ENCODE measurements at places on chromosomes 16 and 17.

- DNase-seq, result peak; percentile 90
These were observed 3.1 kb downstream of the EVI2A start for GRCh38 chr17:31318298-31318801.

- no peak for DNase-seq
These were observed 4.0 kb downstream of the SKA2 start for GRCh38 chr17:59151006-59151405.

DNA sequence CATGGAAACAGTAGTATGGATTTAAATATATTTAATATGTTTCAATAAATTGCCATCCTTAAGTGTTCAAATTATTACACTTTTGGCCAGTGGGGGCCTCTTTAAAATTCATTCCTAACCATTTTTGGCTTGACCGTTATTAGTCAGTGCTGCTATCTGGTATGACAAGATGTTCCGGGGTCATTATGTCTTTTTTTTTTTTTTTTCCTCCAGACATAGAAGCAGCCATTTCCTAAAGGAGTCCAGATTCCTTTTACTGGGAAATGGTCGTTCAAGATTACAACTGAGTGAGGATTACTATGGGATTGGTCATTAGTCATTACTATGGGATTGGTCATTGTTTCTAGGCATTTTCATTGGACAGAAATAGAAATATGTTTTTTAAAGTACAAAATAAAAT is 53.4 kb downstream of the NF1 start:
- DNase-seq, result no peak

DNA sequence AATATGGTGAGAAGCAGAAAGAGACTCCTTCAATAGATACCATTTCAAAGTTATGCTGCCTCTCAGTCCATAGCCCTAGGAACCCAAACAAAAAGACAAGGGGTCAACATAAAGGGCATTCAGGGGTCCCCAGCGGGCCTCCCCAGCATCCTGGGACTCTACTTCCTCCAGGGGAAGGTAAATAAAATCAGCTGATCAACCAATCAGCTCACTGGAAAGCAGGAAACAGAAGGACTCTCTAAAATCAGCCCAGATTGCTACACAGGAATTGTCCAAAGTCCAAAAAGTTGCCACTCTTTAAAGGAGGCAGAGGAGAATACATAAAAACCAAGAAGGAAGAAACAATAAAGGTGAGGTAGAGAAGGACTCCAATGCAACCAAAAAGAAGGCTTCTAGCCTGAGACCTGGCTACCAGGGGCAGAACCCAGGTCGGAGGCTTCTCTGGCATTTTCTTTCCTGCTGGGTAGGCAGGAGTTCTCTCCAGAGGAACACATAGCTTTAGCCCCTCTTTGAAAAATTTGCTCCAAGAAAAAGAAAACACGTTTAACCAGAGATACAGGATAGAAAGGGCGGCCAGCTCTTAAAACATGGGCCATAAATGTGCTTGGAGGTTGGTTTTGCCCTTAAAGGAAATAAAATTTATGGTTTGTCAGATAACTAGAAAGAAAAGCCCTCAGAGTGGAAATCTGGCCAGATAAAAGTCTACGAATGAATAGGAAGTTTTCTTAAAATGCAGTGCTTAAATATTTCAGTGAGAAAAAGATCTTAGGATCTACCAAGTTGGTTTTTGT is 404.6 kb downstream of the SOX9 start:
- DNase-seq, result no peak

DNA sequence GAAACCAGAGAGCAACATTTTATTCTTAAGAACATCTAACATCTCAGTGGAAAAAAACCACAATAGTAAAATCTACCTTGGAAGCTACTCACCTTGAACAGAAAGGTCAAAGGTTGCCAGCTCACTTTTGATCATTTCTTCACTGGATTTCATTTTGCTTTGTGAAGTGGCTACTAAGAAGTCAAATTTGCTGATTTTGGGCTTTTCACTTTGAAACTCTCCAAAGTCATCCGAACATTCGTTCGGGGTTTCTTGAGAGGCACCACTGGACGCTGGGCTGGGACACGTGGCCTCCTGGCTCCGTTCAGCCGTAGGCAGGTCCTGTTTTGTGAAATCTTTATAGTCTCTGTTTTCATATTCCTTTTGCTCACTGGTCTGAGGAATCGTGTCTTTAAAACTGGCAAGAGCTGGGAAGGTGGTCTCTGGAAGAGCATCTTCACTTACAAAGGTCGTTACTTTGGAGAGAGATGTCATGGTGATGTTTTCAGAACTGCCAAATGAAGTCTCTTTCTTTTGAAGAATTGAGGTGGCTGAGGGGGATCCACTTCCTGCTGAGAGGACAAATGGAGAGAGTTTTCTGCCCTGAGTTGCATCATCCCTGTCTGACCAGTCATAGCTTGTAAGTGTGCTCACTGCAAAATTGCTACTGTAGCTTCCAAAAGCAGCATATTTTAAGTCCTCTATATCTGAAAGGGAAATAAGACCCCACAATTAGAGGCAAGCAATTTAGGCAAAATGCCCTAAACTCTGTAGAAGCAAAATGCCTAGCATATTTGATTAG is 52.4 kb downstream of the DUSP14 start:
- DNase-seq, result peak; percentile 57

DNA sequence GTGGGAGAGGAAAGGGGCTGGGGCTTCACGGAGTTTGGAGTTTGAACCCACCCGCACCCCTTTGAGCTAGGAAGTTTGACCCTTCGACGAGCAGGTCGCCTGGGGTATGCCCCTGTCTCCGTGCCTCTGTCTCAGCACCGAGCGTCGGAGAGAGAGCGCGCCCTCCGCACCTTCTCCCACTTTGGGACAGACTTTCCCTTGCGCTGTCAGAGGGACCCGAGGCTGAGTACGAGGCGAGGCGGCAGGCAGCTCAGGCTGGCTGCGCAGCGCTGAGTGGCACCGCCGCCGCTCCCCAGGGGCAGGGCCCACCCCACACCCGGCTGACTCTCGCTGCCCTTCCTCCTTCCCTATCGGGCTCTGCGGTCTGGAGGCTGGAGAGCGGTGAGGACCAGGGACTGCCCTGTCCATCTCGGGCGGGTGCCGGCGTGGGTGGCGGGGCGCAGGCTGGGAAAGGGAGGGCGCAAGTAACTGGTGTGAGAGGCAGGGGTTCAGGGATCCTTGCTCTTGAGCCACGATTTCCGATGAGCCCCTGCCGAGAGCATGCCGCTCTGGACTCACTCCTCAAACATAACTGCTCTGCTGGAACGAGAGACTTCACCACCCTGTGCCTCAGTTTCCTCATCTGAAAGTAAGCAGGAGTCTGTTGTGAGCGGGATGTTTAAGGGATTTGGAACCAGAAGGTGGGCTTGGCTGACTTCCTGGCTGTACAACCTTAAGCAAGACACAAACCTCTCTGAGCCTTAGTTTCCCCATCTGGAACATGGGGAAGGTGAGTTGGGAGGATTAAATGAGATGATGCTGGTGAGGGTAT is 981 bp downstream of the BEAN1 start:
- DNase-seq, result no peak

GRCh38 chr16:8594149-8594666 is 3.9 kb upstream of the TMEM114 start:
- peak; percentile 57 for DNase-seq

DNA sequence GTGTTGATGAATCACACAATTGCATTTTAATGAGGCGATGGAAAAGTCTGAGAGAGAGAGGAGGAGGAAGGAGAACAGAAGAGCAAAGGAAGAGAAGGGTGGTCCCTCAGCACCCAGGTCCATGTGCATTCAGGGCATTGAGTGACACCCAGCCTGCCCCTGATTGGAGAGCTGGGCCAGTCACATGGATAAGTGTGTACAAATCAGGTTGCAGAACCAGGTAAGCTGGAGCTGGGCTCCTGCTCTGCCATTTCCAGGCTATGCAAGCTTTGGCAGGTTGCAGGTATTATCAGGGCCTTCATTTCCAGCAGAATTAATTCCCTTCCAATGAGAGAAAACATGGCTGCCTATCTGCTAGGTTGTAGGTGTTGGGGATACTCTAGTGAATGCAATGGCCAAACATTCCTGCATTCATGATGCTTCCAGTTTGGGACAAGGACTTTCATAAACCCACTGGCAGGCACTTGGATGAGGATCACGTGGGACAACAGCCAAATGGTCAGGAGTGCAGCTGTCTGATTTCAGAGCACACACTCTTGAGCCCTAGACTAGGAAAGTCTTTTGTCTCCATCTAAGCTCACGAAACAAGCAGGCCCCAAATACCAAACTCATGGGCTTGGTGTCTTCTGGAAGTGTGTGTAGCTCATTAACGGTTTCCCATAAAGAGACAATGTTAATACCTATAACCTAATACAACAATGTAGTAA is 577.9 kb upstream of the CDH5 start:
- DNase-seq, result no peak

GRCh38 chr17:47697906-47698711 is 4.1 kb downstream of the TBKBP1 start:
- no peak for DNase-seq

DNA sequence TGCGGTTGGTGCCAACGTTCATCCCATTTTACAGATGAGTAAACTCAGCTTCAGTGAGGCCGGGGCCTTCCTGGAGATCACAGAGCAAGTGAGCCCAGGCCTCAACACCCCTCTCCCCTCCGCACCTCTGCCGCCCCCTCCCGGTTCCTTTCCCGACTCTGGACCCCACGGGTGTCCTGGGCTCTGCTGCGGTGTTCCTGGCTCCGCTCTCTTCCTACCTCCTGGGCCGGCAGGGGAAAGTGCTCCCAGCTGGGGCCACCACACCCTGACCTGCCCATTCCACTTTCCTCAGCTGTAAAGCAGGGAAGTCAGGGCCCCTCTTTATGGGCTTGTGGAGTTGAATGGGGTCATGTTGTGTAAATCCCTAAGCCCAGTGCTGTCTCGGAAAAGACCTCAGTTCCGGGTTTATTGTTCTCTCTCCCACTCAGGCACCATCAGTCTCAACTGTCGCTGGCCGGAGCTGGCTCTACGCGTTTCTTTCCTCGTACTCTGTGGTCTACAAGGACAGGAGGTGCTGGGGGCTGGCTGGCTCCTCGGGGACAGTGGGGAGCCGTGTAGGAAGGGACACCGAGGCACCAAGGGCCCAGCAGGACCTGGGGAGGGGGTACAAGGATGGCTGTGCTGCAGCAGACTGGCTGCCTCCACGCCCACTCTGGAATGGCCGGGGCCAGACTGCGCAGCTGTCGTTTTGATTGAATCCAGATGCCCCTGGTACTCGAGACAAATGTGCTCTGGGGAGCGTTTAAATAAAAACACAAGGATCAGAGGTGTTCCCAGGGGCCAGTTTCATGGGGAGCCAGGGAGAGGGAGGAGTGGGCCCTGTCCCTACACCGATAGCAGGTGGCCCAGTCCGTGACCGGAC is 21.7 kb upstream of the ACSF3 start:
- DNase-seq, result no peak

GRCh38 chr17:51912939-51913338 is 245.6 kb downstream of the CA10 start:
- DNase-seq, result no peak

- DNase-seq, result no peak
These were observed 2.3 kb upstream of the MED24 start for GRCh38 chr17:40056379-40057015.

DNA sequence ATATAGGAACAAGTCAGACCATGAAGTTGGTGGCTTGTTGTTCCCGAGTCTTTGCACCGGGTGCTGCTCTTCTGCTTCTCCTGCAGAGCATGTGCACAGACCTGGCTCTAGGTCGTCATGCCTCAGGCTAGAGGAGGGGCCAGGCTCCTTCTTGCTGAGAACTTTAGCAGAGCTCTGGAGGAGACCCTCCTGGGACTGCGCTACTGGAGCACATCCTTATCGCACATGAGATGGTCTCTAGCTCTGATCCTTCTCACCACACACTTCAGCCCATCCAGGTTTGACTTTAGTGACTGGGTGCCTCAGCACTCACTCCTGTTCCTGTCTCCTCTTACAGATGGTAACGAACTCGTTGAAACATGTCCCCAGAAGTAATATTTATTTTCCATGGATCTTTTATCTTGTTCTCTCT is 14.9 kb downstream of the FOXK2 start:
- no peak for DNase-seq

- DNase-seq, result no peak
These were observed 13.5 kb upstream of the LHX1 start for GRCh38 chr17:36923814-36924221.

DNA sequence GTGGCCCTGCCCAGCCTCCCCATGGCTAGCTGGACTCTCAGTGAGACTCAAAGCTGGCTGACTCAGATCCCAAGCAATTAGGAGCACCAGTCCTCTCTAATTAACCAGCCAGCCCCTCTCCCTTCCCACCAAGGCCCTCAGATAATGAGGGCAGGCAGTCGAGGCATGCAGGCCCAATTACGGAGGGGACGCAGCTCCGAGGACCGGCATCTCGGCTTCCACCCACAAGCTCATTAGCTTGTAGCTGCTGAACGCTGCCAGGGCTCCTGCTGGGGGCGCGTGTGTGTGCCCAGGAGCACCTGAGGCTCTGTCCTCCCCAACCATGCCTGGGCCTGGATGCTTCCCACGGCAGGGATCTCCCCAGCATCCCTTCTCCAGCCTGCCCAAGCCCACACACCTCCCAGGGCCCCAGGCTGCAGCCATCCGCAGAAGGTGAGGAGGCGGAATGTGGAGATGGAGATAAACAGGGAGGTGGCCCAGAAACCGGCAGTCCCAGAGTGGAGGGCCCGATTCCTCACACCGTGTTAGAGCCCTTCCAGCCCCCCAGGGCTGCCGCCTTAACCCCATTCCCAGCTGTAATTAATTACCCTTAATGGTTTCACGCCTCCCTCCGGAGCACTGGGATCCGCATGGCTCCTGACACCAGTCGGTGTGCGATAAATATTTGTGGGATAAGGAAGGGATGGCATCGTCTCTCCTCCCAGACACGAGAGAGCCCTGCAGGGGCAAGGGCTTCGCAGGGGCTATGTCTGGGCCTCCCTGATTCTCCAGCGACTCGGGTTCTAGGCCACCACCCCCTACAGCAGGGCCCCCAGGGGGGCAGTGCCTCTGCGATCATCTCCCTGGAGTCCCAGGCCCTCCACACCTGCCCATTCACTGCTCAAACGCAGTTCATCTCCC is 42.2 kb downstream of the RPH3AL start:
- no peak for DNase-seq

DNA sequence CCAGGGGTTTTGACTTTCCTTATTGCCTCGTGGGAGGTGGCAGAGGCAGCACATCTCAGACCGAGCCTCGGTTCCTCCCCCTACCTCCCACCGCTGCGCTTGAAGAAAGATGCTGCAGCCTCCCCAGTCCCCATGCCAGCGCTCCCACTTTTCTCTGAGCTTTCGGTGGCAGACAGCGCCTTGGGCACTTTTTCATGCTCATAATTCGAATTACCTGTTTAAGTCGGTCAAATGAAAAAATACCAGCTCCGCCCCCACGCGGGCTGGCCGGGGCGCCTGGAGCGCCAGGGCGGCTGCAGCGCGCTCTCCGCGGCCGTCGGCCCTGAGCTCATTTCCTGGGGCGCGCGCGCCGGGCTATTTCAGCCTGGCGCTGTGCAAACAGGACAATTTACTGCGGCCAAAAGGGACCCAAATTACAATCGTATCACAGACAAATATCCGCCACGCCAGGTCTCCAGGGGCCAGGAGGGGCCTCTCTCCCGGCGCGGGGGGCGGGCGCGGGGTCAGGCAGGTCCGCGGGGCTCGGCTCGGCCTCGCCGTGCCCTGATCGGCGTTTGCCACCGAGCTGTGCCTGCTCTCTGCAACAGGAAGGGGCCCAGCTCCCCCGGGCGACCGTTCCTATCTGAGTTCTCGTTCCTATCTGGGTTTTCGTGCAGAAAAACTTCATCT is 45.0 kb downstream of the SOST start:
- peak; percentile 16 for DNase-seq

GRCh38 chr16:19716183-19716582 is 1.8 kb downstream of the KNOP1 start:
- no peak for DNase-seq
